T-helper 1 cell (primary cell): ENCODE measurements at places on chromosomes 11 and 22.

GRCh38 chr11:19433367-19433766, 192.6 kb upstream of the E2F8 start:
- no peak for DNase-seq

- no peak for DNase-seq
These were observed at the start of gene VPREB3 for GRCh38 chr22:23754220-23754919. VPREB3 (minus strand) TSS chr22:23754425; CDS start chr22:23754363, 62 bp downstream.

- no peak for DNase-seq
These were observed 9.0 kb downstream of the SPCS2 start for GRCh38 chr11:74957937-74958629.

- DNase-seq, result no peak
These were observed 18.2 kb upstream of the TUB start for GRCh38 chr11:8062781-8063257.

DNA sequence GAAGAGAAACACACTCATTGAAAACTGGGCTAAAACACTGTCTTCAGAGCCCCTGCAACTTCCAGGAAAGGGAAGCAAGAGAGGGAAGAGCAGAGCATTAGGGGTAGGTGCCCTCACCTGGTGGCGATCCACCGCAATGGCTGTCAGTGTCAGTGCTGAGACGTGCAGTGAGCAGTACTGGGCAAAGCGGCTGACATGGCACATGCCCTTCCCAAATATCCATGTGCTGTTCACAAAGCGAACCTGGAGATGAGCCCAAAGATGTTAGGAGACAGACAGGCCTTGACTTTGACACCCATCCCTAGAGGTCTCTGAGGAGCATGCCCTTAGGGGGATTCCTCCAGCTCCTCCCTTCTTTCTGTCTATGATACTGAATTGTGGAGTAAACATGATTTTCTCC, 4.9 kb downstream of the GPR83 start:
- DNase-seq, result no peak

DNA sequence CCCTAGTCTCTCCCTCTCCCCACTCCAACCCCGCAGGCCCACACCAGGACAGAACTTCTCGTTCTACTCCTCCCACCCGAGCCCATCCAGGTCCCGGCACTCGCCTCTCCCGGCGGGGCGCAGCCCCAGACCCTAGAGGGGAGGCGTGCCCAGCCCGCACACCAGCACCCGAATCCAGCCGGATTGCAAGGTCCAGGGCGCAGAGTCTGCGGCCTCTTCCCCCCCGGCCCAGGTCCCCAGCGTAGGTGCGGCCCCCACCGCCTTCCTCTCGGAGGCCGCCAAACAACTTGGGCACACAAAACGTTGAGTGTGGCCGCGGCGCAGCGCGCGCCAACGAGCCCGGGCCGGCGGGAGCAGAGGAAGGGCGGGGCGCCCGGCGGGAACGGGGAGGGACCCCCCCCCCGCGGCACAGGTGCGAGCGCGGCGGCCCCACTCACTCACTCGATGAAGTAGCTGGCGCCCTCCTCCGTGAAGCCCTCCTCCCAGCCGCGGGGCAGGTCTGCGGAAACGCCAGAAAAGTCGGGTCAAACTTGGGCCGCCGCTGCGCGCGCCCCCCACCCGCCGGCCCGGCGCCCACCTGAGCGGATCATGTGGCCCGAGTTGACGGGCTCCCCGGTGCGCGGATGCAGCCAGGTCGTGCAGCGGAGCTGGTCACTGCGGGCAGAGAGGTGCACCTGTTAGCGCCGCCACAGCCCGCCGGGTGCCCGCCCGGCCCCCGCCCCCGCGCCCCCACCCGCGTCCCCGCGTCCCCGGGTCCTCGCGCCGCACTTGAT, 480 bp downstream of the PLEKHA7 start:
- DNase-seq, result no peak

- no peak for DNase-seq
These were observed at the start of gene LUZP2 for GRCh38 chr11:24496736-24497725. LUZP2 (plus strand) TSS chr11:24497053.

GRCh38 chr11:86625981-86626380, 46.4 kb downstream of the ME3 start:
- DNase-seq, result no peak

- DNase-seq, result no peak
These were observed at the start of gene SEPTIN3 for GRCh38 chr22:41969110-41969646. SEPTIN3 (plus strand) TSS chr22:41969443; CDS start chr22:41971493, 2,050 bp downstream.

DNA sequence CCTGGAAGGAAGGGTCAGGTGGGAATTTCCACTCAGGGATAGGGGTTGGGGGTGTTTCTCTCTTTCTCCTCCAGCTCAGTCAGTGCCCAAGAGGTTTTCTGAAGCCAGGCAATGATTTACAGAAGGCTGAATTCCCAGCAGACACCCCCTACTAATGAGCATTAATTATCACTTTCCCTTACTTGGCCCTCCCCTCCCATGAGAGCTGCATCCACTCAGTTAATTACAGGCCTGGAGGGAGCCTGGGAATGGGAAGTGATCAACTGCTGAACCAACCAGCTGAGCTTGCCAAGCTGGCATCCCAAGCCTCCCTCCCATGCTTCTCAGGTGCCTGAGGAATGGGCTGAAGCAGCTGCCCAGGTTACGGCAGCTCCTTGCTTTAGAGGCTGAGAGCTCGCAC, 992 bp downstream of the LGALS12 start:
- DNase-seq, result no peak

- no peak for DNase-seq
These were observed 16.9 kb downstream of the CTTN start for GRCh38 chr11:70415191-70415590.

DNA sequence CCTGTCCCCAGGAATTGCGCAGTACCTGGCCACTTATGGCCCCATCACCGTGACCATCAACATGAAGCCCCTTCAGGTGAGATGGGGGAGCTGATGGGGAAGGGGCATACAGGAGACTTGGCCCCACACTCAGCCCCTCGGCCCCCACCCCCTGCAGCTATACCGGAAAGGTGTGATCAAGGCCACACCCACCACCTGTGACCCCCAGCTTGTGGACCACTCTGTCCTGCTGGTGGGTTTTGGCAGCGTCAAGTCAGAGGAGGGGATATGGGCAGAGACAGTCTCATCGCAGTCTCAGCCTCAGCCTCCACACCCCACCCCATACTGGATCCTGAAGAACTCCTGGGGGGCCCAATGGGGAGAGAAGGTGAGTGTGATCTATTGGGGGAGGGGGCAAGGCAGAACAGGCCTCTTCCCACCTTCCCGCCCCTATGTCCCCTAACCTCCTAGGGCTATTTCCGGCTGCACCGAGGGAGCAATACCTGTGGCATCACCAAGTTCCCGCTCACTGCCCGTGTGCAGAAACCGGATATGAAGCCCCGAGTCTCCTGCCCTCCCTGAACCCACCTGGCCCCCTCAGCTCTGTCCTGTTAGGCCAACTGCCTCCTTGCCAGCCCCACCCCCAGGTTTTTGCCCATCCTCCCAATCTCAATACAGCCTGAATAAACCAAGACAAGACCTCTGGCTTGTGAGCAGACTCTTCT, 3.6 kb downstream of the CTSW start:
- no peak for DNase-seq

DNA sequence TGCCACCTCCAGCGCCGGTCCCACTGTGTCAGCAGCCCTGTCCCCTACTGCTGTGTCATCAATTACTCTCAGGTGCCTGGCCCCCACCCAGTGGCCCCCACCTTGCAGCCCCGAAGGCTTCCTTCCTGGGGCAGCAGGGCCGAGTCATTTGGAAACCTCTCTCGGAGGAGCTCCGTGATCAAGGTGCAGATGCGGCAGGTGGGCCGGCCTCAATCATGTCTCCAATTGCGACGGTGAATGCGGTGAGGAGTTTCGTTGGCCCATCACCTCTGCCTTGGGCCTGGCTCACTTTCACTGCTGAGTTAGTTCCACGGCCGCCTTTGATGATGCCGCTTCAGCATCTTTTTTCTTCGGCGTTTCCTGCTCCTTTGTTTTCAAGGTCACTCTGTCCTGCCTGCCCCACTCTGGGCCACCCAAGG, 11.3 kb upstream of the CXCR5 start:
- peak; percentile 26 for DNase-seq

DNA sequence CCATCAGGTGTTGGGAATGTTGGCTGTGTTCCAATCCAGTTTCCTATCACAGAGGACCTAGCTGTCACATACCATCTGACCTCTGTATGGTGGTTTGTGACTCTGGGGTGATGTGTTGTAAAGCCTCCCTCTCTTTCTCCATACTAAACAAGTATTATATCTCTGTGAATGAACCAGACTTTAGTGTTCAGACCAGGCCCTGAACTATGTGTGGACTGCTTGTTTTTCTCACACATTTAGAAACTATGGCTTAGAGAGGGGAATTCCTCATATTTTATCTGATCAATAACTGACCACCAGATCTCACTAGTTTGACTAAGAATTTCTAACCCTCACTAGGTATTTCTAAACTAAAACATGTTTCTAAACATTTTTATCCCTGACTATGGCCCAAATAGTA, 17.5 kb downstream of the NCR3LG1 start:
- no peak for DNase-seq
